NCI-H345 (cell line): ENCODE measurements at places on chromosomes 1 and 21.

DNA sequence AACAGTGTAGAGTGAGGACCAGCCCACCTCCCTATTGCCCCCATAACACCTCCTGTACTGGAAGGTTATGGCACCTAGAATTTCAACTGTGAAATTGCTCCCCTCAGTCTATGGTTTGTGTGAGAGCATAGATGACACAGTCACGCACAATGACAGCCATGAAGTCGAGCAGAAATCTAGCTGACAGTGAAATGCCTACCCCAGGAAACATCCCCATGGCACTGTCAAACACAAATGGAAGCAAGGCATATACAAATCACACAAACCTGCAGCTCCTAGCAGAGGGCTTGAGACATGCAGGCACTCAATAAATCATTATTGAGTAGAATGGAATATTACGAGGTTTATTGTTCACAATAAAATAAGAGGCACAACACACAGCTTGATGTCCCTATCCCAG is 142.5 kb upstream of the ST6GALNAC5 start:
- DNase-seq = no peak

DNA sequence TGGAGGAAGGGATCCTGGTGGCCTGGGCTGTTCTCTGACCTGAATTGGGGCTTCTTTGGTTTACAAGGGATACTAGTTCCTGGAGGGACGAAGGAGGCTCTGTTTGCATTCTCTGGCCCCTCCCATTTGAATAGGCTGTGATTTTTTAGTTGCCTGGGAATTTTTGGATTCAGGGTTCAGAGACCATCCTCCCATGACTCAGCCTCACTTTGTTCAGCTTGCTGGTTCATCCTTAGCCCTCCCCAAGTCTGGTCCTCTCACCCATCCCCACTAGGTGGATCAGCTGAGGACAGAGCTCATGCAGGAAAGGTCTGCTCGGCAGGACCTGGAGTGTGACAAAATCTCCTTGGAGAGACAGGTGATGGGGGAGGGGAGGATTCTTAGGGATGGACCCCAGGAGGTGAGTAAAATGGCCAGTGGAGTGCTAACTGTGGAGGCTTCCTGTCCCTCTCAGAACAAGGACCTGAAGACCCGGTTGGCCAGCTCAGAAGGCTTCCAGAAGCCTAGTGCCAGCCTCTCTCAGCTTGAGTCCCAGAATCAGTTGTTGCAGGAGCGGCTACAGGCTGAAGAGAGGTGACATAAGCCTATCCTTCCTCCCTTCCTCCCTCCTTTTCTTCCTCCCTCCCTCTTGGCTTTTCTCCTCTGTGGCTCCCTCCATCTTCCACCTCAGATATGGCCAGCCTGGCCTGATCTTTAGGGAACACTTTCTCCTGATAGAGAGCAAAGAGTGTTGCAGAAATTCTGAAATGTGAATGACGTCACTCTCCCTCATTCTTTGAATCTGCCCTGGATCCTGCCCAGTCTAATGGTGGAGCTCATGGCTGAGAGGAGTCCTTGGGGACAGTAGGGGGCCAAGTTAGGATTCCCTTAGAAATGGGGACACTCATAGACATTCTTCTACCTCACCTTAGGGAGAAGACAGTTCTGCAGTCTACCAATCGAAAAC is 4.5 kb upstream of the TUFT1 start:
- no peak for DNase-seq

DNA sequence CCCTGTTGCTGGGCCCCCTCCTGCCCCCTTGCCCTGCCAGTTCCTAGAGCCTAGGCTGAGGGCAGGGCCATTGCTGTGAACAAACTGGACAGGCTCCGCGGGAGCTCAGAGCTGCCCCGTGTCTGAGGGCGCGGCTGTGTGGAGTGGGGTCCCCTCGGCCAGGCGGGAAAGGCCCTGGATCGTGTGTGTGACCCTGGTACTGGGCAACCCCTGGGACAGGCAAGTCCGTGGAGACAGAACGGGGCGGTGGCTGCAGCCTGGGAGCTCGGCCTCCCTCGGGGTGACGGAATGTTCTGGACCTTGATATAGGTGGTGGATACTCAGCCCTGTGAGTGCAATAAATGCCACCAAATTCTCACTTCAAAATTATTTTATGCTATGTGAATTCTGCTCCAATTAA is 27.7 kb upstream of the C1orf159 start:
- no peak for DNase-seq

DNA sequence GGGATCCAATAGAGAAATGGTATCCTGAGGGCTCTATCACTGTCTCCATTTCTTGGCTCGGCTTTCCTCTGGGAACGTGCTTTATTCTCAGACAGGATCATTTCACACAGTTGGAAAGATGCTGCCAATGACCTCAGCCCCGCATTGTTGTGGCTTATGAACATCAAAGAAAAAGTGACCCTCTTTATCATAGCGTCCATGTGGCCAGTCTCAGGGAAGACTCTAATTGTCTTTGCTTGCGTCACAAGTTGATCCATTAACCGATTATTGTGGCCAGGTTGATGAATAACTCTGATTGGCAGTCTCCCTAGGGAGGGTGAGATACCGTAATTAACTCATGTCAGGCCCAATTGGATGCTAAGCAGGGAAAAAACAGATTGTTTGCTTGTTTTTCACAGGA is 10.4 kb upstream of the TMEM9 start:
- no peak for DNase-seq

GRCh38 chr1:30191154-30191702 is 532.2 kb downstream of the MATN1 start:
- no peak for DNase-seq

GRCh38 chr1:43708002-43708410 is 670 bp downstream of the ST3GAL3 start:
- no peak for DNase-seq

GRCh38 chr1:34842952-34843371 is 16.6 kb downstream of the SMIM12 start:
- DNase-seq = no peak

DNA sequence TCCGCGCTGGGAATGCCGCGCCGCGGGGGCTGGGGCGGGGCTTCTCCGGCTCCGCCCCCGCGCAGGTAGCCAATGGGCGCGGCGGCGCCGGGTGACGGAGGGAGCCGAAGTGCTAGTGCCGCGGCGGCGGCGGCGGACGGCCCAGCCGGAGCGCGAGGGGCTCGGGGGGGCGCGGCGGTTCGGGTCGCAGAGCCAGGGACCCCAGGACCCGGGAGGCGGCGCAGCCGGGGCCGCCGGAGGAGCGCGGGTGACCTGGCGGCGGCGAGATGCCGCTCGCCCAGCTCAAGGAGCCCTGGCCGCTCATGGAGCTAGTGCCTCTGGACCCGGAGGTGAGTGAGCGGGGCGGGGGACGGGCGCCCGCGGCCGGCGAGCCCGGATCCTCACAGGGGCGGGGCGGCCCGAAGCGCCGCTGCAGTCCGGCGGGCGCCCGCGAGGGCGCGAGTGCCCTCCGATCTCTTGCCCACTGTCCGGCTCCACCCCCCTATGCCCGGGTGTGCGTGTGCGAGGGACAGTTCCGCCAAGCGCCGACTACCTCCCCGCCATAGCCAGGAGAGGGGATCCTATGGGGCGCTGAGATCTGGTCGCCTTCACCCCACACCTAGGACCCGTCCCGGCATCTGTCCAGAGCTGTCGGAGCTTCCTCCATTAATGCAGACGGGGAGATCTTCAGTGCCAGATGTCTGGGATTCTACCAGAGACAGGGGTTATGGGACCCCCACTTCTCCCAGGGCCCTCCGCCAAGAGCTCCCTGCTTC is at the start of gene RPS6KA1:
Gene RPS6KA1, plus strand, starts transcription at position 107 of the 755 bp plus-strand sequence. Its CDS starts 160 bp downstream, at position 267.
- DNase-seq = peak; percentile 74

- DNase-seq = no peak
These were observed 88.9 kb upstream of the ARHGAP29 start for GRCh38 chr1:94326329-94326728.

GRCh38 chr1:116203181-116203723 is 92.1 kb downstream of the MAB21L3 start:
- no peak for DNase-seq

- DNase-seq = no peak
These were observed 8.3 kb downstream of the GFI1 start for GRCh38 chr1:92478393-92478792.

DNA sequence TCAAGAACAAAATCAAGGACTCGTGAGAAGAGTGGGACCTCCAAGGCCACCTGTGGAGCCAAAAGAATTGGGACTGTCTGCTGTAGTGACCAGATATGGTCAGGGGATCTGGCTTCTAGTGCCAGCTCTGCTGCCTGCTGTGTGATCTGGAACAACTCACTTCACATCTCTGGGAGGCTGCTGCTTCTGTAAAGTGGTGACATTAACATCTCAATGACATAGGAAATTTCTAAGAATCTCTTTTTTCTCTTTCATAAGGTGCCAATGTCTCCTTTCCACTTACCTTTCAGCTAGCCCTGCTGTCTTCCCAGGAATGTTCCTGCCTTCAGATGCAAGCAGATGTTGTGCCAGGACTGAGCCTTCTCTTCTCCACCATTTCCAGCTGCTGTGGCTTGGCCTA is 5.0 kb upstream of the SRSF4 start:
- no peak for DNase-seq

GRCh38 chr1:109138358-109138757 is 24.4 kb downstream of the ELAPOR1 start:
- no peak for DNase-seq

DNA sequence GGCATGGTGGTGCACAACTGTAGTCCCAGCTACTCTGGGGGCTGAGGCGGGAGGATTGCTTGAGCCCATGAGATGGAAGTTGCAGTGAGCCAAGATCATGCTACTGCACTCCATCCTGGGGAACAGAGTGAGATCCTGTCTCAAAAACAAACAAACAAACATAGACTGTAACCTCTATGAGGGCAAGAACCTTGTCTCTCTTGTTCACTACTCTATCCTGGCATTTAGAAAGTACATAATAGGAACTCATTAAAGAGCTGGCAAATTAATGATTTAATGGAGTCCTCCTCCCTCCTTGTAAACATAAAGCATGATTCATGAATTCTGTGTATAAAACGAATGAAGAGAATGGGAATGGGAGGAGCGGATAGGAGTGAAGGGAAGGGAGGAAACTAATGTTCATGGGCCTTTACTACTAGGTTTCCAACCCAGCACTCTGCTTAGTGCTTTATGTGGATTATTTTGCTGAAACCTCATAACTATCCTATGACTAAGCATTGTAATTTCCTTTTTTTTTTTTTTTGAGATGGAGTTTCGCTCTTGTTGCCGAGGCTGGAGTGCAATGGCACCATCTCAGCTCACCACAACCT is 8.6 kb downstream of the LMOD1 start:
- DNase-seq = no peak

DNA sequence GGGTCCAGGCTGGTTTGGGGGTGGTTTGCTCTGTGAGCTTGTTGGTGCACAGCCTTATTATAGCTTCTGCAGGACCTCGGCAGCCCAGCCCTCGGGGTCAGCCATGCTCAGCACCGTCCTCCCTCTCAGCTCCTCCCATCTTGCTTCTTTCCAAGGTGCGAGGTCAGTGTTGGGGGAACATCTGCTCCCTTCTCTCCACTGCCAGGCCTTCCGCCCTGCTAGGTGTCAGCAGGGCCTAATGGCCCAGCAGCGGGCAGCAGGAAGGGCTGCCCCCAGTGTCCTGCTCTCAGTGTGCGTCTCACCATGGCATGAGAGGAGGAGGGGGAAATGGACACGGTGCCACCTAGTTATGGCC is 36.5 kb upstream of the LRRC3 start:
- no peak for DNase-seq

DNA sequence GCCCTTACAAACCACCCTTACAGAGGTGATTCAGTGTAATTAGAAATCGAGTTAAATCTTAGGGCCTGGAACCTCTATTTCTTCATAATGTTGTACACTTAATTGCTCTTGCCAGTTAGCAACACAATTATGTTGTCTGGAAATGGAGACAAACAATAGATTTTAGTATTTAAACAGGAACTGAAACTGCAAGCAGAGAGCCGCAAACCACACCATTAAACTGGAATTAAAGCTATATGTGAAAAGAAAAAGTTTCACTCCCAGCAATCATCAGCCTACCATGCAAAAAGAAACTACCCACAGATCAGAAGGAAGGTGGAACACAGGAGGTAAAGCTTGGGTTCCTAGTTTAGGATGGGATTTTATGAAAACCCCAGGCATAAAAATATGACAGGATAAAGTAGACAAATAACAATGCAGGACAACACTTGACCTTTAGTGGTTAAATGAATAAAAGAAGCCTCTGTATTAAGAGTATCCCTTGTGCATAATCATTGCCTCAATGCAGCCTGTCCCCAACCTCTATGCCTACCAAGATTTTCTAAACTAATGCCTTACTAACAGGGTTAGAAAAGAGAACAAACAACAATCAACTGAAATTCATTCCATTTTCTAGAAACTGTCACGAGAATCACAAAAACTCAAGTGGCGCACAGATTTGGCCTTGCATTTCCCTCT is 304.3 kb upstream of the ESRRG start:
- no peak for DNase-seq

- no peak for DNase-seq
These were observed 16.8 kb downstream of the UBE2U start for GRCh38 chr1:64220241-64220640.

DNA sequence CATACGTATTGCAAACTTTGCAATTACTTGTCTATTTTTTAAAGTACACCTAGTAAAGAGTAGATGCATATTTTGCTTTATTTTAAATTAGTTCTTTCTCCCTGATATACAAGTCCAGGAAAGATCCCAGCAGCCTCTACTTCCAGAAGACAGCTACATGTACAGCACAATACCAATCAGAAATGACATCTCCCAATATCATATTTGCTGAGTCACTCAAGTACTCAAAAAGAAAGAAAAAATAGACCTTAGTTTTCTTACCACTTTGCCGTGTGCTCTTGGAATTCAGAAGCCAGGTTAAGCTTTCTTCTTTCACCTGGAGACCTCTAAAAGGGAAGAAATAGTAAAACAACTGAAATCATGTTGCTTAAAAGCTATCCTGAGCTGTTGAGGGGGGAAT is 412.6 kb upstream of the RUNX1 start:
- no peak for DNase-seq

GRCh38 chr1:66217021-66217420 is 316.9 kb upstream of the SGIP1 start:
- no peak for DNase-seq

DNA sequence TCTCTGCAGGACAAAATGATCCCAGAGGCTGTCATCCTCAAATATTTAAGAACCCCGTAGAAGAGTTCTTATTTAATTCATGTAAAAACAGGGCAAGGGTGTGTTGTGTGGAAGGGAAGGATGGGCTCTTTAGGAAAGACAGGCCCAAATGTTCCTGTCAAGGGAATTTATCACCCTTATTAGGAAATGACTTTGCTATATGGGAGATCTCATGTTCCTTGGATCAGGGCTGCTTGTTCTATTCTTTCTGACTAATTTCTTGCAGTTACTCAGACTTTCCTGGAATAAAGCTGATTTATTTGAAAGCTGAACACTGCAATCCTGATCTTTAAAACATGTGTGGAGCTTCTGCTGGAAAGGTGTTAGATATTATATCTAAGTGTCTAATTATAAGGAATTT is 72.8 kb downstream of the SELENOF start:
- no peak for DNase-seq

DNA sequence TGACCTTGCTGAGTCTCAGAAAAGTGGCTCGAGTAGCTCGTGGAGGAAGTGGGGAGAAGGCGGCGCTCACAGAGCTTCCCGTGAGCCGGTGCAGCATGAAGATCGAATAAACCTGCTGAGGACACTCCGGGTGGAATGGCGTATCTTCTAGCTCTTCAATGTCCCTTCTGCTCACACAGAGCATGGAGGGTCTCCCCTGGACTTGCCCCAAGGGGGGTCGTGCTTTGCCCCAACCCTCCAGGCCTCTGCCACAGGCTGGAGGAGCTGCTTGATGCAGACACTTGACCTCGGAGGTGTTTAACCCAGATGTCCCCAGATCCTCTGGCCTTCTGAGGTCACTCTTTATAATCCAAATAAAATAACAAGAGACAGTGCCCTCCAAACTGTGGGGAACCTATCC is 2.2 kb upstream of the KRTAP10-12 start:
- no peak for DNase-seq

GRCh38 chr21:44872649-44873355 is 688 bp downstream of the PTTG1IP start:
- no peak for DNase-seq
